ENCODE measurements at places on chromosomes 13 and 19.

DNA sequence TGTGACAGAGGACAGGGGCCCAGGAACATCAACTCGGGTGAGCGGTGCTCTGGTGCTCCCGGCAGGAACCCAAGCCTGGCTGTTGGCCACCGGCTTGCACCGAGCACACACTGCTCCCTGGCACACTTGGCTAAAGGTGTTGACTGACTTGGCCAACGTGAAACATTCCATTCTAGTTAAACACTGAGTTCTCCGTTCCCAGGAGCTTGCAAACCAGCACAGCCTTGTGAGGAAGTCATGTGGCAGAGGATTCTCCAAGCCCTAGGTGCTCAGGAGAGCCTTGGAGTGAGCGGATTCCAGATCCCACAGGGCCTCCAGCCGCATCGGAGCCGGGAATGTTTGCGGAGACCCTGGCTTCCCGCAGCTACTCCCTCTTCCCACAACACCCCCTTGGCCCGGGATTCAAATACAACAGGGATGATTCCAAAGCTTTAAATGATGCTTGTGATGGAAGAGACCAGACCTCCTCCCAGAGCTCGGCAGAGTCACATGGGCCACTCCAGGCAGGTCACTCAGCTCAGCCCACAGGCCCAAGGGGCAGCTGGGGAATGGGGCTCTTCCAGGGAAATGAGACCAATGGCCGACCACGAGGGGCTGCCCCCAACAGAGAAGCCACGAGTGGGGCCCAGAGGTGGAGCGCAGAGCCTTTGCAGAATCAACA is 2.9 kb downstream of the C13orf46 start:
- no peak for DNase-seq

DNA sequence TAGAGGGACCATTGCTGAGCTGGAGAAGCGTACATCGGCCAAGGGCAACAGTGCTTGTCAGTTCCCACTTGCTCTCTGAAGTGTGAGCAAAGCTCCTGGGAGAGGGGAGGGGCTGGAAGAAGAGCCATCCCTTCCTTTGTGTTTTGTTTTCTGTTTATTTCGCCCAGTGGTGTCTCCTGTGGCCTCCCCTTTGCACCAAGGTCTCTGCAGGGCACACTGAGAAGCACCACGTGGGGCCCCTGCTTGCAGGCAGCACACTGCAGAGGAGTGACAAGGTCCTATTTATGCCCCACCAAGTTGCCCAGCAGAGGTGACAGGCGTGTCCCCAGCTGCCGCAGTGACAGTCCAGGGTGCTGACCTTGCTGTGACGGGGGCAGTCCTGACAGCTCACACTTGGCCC is 24.0 kb downstream of the GRIN2D start:
- DNase-seq, result no peak

DNA sequence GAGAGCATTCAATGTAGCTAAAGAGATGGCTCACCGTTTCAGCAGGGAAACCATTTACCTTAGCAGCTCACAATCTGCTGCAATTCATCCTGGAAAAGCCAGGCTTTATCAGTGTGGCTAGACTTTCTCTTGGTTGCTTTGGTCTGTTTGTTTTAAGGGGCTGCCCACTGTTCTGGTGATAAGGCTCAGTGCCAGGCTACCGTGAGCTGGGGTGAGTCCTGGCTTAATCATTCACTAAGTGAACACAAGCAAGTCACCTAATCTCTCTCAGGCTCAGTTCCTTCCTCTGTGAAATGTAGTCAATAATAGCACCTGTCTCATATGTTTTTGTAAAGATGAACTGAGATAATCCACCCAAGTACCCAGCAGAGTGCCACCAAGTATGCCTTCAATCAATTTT is 229.0 kb downstream of the TEX29 start:
- DNase-seq, result no peak

DNA sequence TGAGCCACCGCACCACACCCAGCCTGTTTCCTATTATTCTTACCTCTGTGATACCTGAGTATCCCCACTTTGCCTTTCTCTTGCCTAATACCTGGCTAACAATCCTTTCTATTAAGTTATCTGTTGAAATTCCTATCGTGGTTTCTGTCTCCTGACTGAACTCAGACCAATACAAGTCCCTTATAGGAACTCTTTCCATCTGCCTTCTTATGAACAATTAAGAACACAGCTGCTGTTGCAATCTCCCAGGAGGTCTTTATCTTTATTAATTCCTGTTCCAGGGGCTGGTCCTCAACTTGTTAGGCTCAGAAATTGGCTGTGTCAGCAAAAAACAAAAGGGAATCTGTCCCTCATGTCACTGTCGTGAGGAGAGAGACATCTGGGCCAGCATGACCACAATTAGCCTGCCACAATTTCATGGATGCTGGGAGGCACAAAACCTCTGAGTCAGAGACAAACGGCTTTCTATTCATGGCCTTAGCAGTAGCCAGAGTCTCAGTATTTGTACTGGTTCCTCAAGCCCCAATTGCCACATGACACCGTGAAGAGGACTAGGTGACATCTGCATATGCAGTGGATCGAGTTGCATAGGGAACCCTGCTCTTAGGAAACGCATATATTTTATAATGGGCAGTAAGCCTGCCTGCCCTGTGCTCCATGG is 58.2 kb downstream of the NUFIP1 start:
- DNase-seq, result no peak

- no peak for DNase-seq
Measured at GRCh38 chr13:72097568-72097967, 230.6 kb upstream of the DACH1 start.

- DNase-seq, result no peak
Measured at GRCh38 chr13:19845758-19846157, 17.7 kb downstream of the ZMYM5 start.

DNA sequence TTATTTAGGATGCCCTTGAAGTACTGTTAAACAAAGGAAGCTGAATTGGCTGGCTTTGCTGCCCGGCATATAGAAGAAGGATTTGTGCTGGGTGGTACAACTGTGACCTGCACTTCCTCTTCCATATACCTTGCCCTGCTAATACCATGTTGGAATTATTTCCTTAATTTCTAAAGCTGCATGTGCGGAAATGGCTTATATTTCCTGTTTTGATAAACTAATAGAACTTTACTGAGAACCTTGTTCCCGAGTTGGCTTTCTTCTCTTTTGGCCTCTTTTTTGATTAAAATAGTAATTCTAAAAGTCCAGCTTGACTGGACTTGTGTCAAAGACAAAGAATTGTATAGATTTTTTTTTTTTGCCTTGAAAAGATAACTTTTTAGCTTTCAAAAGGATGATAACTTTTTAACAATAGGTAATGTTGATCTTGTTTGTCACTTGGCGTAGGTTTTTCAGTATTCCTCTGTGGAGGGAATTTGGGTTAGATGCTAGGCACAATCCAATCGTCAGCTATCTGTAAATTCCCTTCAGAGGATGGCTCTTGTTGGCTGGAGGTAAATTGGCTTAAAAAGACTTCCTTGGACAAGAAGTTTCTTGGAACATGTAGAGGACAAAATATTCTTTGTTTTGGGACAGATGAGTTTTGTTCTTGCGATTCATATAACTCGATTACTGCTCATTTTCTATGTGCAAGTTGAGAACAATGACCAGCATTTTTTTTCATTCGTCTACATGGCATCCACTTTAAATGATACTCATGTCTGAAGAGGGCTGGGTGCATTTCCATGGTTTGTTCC is 41.4 kb downstream of the COL4A2 start:
- DNase-seq, result no peak

Data from CD8-positive, alpha-beta memory T cell (primary cell).